ENCODE measurements at places on chromosomes 2 and 18. TPM values are rescaled to one million over a fixed set of nuclear protein-coding genes. Genes with fewer than 3 reads are reported as not detected.

Gene IL1F10
- total RNA-seq: not detected

Gene CCDC68
- total RNA-seq: 0.10 TPM

Gene TCF4
- total RNA-seq: 48.3 TPM

Gene C2orf78
- not detected for total RNA-seq

Gene SLC8A1
- total RNA-seq: 0.63 TPM

Gene KIAA2012
- total RNA-seq: not detected

Gene NCL
- total RNA-seq: 278 TPM

Gene VWC2L
- total RNA-seq: not detected

Gene CGREF1
- total RNA-seq: 1.0 TPM

Gene TCF23
- total RNA-seq: not detected

Gene ANKRD36
- total RNA-seq: 6.2 TPM

Gene SFT2D3
- 13.4 TPM for total RNA-seq

Gene TAF4B
- total RNA-seq: 19.1 TPM

Gene CYS1
- 0.63 TPM for total RNA-seq

Gene PKDCC
- 90.2 TPM for total RNA-seq

Gene C1GALT1C1L
- not detected for total RNA-seq

Gene UGT1A3
- not detected for total RNA-seq

Gene SERPINB3
- total RNA-seq: not detected

Gene FAM124B
- total RNA-seq: 0.22 TPM

Gene FHL2
- 20.0 TPM for total RNA-seq

Gene EN1
- not detected for total RNA-seq

Gene ACTR3
- total RNA-seq: 133 TPM

Gene ABI2
- total RNA-seq: 73.3 TPM

Gene NCKAP1
- total RNA-seq: 135 TPM

Gene NTSR2
- not detected for total RNA-seq
